ENCODE measurements at places on chromosomes 1 and 21. TPM values are rescaled to one million over a fixed set of nuclear protein-coding genes. Genes with fewer than 3 reads are reported as not detected.

ELK4 gene
- 65.5 TPM for total RNA-seq

FNDC5 gene
- under 0.01 TPM for total RNA-seq

MRPL55 gene
- 32.7 TPM for total RNA-seq

RHBDL2 gene
- total RNA-seq, result not detected
